ENCODE measurements at places on chromosomes 5 and 9.
A peak's percentile ranks its signal among the peaks of the same experiment; 100 is the strongest.

GRCh38 chr5:124229352-124229751 is 517.1 kb downstream of the ZNF608 start:
- DNase-seq, result no peak

DNA sequence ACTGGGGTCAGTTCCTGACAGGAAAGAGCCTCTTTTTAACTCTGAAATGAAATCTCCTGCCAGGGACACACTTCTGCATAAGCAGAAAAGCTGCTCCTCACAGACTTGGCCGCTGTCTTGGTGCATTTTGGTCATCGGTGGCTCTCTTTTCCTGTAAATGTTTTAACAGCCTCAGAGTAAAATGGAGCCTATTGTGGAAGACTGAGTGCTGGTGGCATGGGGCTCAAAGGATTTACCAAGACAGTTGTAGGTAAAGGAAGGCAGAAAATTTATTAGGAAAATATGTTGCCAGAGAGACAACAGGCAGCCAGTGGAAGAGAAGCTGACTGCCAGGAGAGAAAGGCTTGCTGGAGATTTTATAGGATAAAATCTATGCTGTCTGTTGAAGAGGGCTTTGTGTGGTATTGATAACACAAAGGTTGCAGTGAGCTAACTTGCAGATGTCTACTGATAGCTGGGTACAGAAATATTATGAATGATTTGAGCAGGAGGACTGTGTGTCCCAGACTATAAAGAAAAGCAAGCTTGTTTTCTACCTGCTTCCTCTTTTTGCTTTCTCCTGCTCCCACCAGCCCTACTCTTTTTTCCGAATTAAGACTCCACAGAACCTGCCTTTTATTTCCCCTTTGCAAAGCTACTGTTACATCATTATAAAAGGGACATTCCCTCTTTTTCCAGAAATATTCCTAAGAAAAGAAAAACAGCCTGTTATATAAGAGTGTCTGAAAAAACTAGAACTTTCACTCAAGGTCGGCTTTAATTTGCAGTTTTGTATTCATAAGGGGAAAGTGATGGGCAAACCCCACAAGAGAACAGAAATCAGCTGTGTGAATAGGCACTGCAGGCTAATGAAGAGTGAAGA is 27.9 kb upstream of the IFNA14 start:
- DNase-seq, result no peak

DNA sequence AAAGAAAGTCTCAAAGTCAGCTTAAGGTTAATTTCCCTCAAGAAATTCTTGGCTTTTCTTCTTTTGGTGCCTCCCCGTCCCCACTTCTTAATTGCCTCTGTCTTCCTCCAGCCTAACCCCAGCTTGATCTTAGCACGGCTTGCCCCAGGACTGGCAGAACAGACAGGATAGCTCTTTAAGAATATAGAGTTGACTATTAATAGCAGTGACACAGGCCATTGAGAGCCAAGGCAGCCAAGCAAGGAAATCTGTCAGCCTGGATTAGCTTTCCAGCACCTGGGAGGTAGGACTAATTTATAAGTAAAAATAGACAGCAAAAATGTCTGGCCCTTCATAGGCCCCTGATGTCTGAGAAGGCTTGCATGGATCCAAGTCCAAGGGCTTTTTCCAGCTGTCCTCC is 384.6 kb upstream of the SLC30A5 start:
- DNase-seq, result no peak

DNA sequence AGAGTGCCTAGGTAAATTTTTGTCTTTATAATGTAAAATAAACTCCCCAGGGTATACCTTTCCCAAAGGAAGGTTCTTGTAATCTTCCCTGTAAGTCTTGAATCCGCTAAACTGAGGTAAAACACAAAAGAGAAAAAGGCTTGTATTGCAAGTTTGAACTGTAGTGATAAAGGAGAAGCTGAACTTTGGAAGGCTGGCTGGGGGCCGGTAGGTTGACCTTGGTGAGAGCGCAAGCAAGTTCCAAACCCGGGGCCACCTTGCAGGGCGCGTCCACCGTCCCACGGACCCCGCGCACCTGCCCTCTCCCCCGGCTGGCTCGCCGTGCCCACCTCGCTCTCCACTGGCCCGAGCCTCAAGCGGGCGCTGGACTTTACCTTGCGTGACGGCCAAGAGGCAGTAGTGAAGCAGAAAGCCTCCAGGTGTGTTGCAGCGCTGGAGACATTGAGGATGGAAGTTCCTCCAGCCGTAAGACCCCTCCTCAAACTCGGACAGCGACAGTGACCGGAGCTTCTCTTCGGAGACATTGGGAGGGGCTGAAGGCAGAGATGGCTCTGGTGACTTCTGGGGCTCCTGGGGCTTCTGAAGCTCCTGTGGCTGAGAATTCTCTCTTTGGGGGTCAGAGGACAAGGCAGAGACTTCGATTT is 428 bp downstream of the SLCO4C1 start:
- DNase-seq, result no peak

GRCh38 chr9:87646546-87646945 is 79.4 kb upstream of the CTSL start:
- DNase-seq, result no peak

- no peak for DNase-seq
Observed at GRCh38 chr5:55230086-55230629, 3.0 kb upstream of the MCIDAS start.

DNA sequence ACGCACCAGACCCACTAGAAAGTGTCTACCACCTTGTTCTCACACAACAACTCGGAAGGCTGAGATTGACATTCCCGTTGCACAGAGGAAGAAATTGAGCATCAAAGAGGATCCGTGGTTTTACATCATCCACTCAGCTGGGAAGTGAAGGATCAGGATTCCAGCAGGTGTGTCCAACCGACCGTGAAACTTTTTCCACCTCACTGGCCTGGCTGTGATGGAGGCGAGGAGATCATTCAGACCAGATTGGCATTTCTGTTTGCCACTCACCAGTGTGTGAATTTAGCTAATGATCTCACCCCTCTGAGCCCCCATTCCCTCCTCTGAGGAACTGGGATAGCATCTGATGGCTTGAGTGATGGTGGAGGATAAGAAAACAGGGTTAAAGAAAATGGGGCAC is 46.7 kb upstream of the CPLX2 start:
- peak; percentile 48 for DNase-seq

DNA sequence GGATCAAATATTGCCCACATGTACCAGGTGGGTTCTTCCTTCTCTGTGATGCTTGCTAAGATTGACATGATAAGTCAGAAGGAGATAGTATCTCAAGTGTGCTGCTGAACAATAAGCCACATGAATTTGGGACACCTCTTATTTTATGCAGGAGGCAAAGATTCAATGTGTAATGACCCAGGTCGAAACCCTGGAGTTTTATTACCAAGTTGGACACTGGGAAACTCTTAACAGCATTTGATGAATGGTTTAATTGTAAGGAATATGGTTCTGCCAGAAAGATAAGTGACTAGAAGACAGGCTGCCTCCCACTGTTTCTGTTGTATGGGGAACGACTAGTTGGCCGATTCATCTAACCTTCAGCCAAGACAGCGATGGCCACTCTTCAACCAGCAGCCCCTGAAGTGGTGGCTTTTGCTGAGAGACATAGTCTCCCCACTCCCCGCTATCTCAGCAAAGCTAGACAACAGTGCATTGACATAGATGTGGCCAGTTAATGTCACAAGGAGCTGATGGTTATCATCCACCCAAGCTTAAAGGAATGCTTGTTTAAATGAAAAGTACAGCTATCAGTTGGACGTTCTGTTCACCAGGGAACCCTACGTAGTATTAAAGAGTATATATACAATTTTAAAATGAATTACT is 407.7 kb downstream of the KDM4C start:
- DNase-seq, result peak; percentile 66

- DNase-seq, result no peak
Observed at GRCh38 chr9:107932046-107932445, 442.5 kb upstream of the KLF4 start.

GRCh38 chr9:84315278-84315877 is 25.2 kb downstream of the SLC28A3 start:
- no peak for DNase-seq

DNA sequence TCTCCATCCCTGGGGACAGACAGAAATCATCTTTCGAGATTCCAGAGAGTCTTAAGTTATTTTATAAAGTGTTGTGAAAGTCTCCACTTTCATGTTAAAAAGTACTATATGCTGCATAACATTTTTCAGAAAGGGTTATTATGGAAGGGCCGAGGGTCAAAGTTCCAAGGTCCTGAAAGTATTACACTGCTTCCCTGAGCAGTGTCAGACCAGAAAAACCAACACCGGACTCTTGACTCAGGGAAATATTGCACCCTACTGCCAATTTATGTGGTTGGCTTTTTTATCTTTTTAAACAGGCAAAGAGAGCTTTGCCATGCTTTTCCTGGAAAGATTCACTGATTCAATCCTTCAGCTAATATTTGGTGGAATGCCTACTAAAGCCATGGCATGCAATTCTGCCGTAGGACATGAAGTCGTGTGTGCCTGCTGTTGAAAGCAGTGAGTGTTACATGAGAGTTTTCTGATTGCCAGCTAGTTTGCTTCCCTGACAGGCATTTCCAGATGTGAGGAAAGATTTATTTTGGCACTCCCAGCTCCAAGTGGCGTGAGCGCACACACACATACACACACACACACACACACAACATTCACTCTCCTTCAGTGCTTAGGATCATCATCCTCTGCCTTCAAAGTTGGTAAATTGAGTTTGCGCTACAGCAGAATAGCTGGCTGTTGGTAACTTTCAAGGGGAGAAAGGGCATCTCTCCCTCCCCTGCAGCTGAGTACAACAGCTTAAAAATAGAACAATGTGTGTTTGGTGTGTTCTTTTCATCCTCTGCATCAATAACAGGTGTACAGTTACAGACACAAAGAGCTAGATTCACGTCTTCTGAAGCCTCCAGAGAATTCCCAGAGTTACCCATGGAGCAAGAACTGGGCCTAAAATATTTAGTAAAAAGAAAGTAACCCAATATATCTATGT is 45.6 kb downstream of the SLC1A3 start:
- DNase-seq, result no peak

DNA sequence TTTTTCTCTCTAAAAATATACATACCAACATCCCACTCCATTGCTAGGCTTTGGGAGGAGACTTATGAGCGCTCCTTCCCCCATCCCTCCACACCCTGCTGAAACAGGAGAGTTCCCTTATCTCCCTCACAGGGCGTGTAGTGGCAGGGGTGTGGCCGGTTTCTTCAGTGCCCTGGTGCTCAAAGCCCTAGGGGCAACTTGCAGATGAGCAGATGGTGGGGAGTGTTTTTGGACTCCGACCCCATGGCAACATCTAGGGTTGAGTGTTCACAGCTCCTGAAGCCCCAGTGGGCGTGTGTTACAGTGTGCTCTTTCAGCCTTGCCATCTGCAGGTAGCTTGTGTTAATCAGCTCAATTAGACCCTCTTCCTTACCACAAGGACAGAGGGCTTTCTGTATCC is 409.5 kb downstream of the MAT2B start:
- DNase-seq, result no peak

DNA sequence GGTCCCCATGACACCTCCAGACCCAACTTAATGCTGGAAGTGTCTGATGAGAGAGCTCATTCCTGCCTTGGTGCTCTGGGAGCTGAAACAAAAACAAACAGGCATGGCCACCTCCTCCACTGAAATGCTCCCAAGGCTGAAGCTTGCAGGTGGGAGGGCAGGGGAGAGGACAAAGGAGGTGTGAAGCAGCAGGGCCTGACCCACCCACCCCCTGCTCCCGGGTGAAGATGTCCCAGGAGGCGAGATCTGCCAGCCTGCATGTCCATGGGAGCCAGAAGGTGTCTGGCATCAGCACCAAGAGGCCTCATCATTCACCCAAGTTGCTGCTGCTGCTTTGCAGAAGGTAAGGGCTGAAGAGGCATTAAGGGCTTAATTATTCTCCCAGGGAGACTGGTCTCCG is 4.2 kb upstream of the CCIN start:
- no peak for DNase-seq

DNA sequence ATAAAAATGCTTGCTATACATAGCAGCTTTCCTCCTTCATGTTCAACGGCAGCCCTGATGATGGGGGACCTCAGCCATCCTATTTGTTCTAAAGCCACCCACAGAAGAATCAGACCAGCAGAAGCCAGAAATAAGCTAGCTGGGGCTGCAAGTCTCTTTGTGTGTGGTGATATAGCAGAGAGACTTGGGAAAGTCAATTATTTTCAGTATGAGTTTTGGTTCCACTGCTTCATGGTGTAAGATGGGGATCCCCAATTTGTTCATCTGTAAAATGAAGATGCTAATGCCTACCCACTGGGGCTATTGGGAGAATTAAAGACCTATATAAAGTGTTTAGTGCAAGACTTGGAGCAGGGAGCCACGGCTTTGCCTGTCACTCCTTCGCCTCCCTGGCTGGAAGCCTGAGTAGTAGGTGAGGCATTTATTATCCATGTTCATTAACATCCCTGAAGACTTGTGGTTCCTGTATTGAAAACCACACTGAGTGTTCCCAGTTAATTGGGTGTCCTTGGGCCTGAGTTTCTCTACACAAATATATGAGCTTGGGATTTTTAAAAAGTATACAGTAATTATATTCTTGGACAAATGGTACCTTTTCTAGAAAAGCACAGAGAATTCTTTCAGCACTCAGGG is 210.1 kb upstream of the SLC24A2 start:
- DNase-seq, result no peak

GRCh38 chr9:122789256-122790046 is 718 bp downstream of the OR5C1 start:
- DNase-seq, result no peak

GRCh38 chr5:91687430-91687829 is 304.3 kb upstream of the ARRDC3 start:
- no peak for DNase-seq

GRCh38 chr5:38524022-38524421 is 32.4 kb downstream of the LIFR start:
- no peak for DNase-seq
